ENCODE measurements at places on chromosomes 7 and 10.

GRCh38 chr7:78530351-78530750, 731.8 kb downstream of the PHTF2 start:
- no peak for DNase-seq

DNA sequence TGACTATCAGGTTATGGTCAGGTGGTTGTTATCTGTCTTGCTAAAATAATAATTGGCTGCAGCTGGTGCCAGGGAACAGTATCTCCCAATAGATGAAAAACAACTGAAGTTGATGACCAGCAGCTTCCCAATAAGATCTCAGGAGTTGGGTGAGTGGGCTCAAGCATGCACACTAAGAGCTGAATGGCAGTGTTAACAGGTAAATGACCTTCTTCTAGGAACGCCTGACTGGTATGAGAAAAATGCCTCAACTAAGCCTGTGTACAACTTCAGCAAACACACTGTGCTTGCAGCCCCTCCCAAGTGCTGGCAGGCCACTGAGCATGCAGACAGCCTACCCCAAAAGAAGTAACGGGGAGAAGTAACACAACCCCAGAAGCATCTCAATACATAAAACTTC, 636.9 kb downstream of the ACTR3B start:
- DNase-seq: no peak

DNA sequence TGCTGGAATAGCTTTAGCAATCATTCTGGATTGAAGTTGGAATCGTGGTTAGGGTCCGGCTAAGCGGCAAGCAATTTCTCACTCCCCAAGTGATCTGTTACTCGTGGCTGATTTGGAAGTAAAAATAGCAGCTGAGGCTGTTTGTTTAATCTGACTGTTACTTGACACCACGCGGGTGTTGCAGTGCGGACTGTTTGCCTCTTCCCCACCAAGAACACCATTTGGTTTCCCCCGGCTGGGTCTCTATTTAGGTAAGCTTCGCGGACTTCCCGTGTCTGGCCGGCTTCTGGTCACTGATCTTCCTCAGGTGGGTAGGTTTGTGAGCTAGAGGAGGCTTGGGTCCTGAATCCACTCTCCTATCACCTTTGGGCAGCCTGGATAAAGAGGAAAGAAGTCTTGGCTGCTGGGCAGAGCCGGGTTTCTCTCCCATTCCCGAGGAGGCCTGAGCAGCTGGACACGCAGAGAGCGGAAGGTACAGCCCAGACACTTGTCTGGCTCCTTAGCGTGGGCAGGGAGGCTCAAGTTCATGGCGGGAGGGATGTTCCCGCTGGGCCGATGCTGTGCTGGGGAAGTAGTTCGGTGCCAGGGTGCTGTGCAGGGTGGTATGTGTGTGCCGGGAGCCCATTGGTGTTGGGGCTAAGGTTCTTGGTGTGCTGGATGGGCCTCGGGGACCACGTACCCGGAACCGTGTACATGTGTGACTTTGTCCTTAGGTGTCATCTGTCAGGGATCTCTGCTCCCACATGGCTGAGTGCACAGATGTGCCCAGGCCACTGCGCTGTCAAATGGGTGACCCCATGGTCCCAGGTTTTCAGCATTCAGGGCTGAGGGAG, at the start of gene C10orf71:
Gene C10orf71 (plus strand): TSS at position 188 of the 833 bp plus-strand sequence. CDS start 23,376 bp downstream, outside the sequence.
- no peak for DNase-seq

DNA sequence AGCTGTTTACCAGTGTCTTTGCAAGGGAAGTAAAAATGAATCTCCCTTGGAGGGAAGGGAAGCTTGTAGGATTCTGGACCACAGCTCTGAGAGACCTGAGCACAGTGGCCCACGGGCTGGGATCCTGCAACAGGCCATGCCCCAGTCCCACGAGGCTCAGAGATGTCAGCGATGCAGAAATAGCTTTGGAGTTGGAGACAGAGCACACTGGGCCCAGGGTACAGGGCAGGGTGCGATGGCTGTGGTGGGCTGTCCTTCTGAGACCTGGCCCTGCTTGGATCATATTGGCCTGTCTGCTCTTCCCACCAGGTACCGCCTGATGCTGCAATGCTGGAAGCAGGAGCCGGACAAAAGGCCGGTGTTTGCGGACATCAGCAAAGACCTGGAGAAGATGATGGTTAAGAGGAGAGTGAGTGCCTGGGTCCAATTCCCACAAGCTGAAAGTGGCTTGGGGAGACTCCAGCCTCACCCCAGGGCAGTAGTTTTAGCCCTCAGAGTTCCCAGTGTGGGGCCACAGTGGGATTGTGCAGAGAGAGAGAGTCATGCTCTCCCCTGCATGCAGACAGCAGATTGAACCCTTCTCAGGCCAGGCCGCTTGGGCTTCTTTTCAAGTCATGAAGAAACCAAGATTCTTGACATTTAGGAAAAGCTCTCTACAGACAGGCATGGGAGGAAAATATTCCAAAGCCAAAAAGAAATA, 13.5 kb upstream of the CSGALNACT2 start:
- DNase-seq: no peak

GRCh38 chr10:36577126-36577525, 548.3 kb upstream of the ANKRD30A start:
- no peak for DNase-seq

- no peak for DNase-seq
Measured at GRCh38 chr7:133003052-133003910, 78.6 kb downstream of the CHCHD3 start.

DNA sequence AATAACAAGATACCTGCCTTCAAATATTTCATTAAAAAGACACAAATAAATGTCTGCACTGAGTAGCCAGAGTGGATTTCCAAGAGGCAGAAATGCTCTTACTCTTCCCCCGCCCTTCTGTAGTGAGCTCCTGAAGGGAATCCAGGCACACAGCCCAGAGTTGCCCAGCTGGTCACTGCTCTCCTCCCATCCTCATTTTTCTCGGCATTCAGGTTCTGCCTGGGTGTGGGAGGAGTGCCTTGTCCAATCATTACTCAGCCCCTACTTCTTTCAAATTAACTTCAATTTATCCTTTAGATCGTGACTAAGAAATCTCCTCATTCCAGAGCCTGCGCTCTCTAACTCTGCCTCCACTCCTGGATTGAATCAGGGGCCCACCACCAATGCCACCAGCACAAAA, 12.2 kb downstream of the CCDC6 start:
- DNase-seq: no peak

GRCh38 chr7:139180700-139181311, 50.2 kb upstream of the UBN2 start:
- DNase-seq: no peak

- no peak for DNase-seq
Measured at GRCh38 chr7:136931169-136931867, 62.9 kb downstream of the CHRM2 start.

- DNase-seq: no peak
Measured at GRCh38 chr7:80873140-80873539, 45.7 kb downstream of the SEMA3C start.

DNA sequence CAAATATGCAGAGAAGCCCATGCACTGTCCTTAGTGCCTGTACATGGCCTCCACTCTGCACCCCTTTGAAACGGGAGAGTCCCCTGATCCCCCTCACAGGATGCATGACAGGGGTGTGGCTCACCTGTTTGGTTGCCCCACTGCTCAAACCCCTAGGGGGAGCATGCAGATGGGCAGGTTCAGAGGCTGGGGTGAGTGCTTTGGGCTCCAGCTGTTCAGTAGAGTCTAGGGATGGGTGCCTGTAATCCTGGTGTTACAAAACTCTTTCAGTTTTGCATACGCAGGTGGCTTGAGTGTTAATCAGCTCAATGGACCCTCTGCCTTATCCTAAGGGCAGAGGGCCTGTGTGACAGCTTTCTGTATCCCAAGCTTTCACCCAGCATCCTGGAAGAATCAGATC, 7.8 kb upstream of the SFTPA1 start:
- DNase-seq: no peak

GRCh38 chr7:55374213-55374612, 9.1 kb downstream of the LANCL2 start:
- DNase-seq: no peak

DNA sequence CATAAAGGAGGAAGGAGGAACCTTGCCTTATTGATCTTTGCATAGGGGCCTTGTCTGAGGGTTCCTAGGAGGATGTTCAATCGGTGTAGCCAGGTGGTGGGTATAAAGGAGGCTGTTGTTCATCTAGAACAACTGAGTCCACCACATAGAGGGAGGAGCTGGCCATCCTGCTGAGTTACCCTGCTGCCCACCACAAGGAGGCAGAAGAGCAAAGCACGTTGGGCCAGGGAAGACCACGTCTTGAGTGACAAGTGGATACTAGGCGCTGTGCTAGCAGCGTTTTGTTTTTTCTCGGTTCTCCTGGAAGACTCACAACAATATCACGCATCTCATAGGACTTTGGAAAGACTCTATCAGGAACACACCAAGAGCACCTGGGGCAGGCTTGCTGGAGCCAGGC, 20.0 kb downstream of the FOXI2 start:
- no peak for DNase-seq

DNA sequence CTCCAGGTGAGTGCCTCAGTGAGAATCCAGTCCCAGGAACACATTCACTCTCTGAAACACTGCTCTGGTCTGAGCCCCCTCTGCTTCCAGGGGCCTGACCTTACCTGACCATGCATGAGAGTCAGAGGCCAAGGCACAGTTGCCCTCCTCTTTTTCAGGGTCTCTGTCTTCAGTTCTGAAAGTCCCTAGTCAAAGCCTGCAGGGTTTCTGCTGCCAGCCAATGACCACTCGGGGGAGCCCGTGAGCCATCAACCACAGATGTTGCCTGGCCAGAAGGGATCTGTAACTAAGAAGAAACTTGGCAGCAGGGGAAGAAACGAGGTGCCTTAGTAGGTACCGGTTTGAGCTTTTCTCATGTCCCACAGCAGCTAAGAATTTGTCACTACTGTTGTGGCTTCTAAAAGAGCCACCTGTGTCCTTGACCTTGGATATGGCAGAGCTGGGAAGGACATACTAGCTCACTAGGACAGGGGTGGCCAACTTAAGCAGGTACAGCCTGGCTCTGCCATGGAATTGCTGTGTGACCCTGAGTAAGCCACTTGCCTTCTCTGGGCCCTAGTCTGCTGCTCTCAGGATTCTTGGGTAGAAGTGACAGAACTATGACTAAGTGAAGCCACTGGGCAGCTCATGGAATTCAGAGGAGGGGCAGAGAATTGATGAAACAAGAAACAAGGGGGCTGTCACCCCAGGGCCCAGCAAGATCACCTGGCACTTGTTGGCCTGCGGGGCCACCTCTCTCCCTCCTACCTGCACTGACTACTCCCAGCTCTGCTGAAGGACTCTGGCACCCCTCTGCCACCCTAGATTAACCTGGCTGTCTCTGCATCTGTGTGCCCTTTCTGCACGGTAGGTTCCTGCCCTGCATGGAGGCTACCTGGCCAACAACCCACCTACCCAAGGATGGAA, 83.8 kb upstream of the GPR26 start:
- peak; percentile 70 for DNase-seq

DNA sequence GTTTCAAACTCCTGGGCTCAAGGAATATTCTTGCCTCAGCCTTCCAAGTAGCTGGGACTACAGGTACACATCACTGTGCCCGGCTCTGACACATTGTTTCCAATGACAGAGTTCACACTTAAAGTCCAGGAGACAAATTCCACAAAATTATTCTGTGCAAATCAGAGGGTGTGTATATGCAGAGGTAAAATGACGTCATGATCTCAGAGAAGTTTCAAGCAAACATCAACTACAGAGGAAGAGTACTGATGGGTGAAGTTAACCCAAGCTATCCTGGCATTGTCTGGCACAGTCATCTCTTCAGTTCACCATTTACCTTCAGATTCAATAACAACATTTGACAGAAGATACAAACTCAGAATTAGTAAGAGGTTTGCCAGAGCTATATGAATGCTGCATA, 388.9 kb downstream of the HPSE2 start:
- DNase-seq: no peak

All from SK-N-DZ (cell line).